ENCODE measurements at places on chromosomes 2 and 18.

DNA sequence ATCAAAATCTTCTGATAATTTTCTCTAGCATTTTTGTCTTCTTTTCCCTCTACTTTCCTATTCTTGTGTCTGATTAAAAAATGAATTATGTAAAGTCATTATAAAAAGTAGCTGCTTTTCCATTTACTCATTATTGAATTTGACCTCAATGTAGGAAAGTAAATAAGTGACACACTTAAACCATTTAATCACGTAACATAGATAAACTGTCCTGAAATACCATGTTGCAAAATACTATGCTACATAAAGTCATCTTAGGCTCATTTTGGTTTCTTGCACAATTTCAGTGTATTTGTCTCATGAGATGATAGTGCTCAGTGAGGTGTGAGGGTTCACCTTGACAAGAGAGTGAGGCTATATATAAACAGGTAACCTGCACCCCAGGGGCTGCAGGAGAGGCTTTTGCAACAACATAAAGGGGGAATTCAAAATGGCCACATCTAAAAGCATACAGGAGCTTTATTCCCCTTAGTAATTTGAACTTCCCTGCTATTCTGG, 502.7 kb downstream of the RNF144A start:
- no peak for DNase-seq

DNA sequence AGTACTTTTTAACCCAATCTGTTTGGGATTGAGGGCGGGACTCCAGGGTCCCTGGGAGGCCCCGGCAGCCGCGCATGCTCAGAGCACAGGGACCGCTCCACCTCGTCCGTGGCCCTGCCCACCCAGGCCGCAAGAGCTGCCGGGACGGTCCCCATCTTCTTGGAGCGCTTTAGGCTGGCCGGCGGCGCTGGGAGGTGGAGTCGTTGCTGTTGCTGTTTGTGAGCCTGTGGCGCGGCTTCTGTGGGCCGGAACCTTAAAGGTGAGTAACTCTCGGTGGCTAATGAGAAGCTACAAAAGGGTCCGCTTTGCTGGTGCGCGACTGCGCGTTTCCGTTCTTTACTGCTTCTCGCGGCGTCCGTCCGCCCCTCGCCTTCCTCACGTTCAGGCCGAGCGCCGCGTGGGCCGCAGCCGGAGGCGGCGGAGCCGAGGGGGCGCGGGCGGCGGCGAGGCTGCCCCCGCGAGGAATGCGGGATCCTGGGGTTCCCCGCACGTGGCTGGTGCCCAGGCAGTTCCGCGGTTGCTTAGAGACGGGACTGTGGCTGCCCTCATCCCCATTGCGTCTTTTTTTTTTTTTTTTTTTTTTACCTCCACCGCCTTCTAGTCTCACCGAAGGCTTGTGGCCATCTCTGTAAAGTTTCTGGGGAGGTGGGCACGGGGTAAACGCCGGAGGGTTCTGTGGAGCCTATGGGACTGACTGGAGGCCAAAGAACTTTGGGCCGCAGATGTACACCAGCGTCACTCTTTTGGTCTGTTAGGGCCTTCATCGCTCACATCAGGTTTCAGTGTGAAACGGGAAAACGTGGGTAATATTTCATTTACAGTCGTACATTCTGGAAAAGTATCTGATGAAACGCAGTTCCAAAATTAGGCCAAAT, at the start of gene SSB:
Gene SSB (plus strand): TSS at position 154 of the 875 bp plus-strand sequence. CDS start 2,090 bp downstream, outside the sequence.
- DNase-seq = peak; percentile 86

- DNase-seq = no peak
Observed at GRCh38 chr2:194343167-194343566, 1313.9 kb upstream of the SLC39A10 start.

DNA sequence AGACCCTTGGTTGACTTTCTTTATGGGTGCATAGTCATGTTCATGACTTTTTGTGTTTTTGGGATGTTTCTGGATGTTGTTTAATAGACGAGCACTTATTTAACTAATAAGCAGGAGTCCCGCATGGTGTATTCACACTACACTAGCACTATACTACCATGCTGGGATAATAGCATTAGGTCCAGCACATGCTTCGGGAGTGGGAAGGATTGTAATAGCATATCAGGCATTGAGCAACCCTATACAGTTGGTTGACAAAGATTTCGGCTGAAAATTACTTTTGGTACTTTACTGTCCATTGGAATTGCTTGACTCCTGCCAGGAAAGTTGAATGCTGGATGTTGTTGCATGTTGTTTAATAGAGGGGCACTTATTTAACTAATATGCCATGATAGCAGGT, 2.8 kb downstream of the SH3RF3 start:
- DNase-seq = no peak

- no peak for DNase-seq
Observed at GRCh38 chr2:226483745-226484619, 315.6 kb downstream of the IRS1 start.

- no peak for DNase-seq
Observed at GRCh38 chr2:241629762-241630435, 7.1 kb downstream of the THAP4 start.

GRCh38 chr2:8954990-8955389, 48.5 kb downstream of the MBOAT2 start:
- no peak for DNase-seq

- DNase-seq = peak; percentile 85
Observed at GRCh38 chr18:13471971-13472628, 253.5 kb downstream of the LDLRAD4 start.

GRCh38 chr2:27370026-27370815, at the start of the genes EIF2B4 and SNX17:
EIF2B4 (minus strand) TSS chr2:27370338; CDS start chr2:27370314, 24 bp downstream.
SNX17 (plus strand) TSS chr2:27370616; CDS start chr2:27370744, 128 bp downstream.
- DNase-seq = peak; percentile 99

DNA sequence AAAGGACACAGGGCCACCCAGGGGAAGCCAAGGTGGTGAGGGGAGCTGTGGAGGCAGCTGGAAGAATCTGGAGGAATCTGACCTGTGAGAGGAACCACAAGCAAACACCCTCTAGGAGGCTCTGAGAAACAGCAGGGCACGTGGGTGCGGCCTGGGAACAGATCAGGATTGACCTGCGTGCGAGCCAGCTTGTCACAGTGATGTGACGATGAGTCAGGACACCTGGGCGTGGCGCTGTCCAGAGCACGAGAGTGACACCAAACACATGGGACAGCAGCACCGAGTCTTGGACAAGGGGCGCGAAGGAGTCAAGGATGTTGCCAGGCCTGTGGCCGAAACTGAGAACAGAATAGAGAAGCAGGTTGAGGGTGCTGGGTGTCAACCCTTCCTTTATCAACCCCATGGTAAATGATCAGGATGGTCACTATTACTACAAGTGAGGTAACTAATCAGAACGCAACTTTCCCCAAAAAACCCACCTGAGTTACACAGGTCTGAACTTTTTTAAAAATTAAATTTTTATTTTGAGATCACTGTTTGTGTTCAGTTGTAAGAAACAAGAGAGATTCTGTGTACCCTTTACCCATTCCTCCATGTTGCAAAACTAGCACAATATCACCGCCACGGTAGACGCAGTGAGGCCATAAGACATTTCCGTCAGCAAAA, 637 bp upstream of the SFT2D3 start:
- DNase-seq = peak; percentile 65

DNA sequence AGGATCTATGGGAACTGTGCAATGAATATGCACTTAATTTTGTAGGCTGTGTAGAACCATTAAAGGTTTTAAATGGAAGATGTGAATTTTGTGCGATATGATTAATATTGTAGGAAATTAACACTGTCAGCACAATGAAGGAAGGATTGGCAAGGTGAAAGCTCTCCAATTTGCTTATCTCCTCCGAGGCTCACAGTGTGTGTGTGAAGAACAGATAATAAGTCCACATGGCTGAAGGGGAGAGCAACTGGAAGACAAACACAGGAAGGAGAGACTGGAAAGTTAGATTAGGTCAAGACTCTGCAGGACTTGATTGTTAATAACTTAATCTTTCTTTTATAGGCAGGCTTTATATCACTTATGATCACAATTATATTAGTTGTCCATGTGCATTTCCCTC, 269.7 kb upstream of the VRK2 start:
- DNase-seq = no peak

DNA sequence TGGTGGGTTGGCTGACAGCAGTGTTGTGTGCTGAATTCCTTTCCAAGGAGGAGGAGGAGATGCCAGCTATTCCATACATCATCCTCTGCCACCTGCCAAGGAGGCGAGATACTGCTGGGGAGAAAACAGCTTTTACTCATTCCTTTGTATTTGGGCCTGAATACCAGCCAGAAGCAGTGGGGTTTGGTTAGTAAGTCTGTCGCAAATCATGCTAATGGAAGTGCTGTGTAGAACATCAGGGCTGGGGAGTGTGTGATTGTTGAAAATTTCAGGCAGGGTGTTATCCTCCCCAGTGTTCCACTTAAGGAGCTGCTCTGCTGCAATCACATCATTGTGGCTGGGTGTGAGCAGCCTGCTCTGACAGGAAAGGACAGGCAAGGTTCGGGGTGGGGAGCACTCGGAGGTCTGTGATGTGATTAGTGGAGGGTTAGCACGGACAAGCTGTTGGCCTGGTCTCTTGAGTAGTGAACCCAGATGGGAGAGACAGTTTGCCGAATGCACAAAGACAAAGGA, 128.2 kb upstream of the DLX2 start:
- no peak for DNase-seq

- no peak for DNase-seq
Observed at GRCh38 chr2:180554330-180554729, 426.1 kb upstream of the UBE2E3 start.

DNA sequence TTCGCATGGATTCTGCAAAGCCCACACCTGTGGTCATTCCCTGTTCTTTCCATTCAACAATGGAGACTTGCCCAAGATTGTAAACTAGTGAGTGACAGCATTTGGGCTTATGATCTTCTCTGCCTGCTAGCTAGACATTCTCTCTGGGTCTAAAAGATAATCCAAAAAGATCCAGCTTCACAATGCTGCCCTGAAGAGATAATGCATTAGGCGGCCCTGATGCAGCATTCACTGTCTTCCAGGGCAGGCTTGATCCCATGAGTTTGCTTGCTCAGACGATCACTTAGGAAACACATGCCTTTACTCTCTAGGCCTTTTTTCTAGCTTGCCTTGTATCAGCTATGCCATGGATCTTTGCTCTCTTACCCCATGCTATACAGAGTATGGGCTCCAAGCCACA, 196.1 kb downstream of the SETBP1 start:
- DNase-seq = no peak

- DNase-seq = no peak
Observed at GRCh38 chr2:213609570-213610170, 325.4 kb downstream of the SPAG16 start.

- DNase-seq = no peak
Observed at GRCh38 chr18:79608999-79609461, 70.6 kb upstream of the CTDP1 start.

DNA sequence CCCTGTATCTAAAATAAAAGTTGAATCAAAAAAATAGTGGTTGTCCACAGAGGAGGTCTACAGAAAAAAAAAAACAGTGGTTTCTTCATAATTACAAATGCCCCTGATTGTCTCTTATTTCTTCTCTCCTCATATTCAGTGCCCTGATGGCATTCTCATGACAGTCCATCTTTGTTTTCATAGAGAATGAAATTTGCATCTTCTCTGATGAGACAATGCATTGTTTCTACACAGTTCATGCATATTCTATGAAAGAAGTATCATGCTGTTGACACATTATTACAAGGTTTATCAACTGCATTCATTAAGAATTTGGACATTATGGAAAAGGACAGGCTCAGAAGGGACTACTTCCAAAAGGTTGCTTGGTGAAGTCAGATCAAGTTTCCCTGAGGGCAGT, 59.5 kb downstream of the LHCGR start:
- peak; percentile 96 for DNase-seq

DNA sequence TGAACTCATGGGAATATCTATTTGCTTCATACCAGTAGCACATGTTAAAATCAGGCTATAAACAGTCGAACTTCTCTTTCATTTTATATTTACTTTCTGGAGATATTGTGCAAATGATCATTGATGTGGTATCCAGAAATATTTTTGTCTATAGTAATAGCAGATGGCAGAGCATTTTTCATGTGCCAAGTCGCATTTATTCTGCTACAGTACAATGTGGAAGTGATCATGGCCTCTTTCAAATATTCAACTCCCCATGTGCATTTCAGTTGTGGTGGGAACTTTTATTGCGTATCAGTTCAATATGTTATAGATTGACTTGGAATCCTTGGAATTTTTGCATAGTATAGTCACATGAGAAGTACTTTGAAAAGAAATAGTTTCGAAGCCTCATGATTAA, 57.4 kb downstream of the RHBDD1 start:
- no peak for DNase-seq

GRCh38 chr18:24611075-24611474, 150.6 kb downstream of the HRH4 start:
- DNase-seq = no peak

- no peak for DNase-seq
Observed at GRCh38 chr2:60527762-60528161, 25.7 kb downstream of the BCL11A start.

GRCh38 chr2:54555318-54555837, 99.3 kb downstream of the SPTBN1 start:
- DNase-seq = no peak

DNA sequence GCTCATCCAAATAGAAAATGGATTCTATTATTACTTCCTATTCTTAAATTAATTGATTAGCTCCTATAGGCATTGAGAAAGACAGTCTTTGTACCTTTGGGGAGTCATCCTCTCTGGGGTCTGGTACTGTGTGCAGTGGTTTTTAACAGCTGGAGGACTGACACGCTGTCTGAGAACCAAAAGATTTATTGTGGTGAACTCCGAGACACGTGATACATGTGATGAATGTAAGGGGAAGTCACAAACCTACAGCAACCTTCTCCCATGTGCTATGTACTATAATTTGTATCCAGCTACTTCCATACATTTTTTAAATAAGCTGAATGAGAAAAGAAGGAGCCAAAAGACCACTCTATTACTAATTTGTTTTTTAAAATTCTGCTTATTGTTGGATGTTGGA, 133.7 kb downstream of the GALNT3 start:
- no peak for DNase-seq

DNA sequence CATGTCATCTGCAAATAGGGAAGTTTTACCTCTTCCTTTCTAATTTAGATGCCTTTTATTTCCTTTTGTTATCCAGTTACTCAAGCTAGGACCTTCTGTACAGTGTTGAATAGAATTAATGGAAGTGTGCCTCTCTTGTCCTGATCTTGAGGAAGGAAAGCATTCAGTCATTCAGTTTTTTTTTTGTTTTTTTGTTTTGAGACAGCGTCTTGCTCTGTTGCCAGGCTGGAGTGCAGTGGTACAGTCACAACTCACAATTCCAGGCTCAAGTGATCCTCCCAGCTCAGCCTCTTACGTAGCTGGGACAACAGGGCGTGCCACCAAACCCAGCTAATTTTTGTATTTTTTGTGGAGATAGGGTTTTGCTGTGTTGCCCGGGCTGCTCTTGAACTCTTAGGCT, 203.9 kb upstream of the ALPP start:
- DNase-seq = no peak

- no peak for DNase-seq
Observed at GRCh38 chr2:144948205-144948855, 428.4 kb upstream of the ZEB2 start.

DNA sequence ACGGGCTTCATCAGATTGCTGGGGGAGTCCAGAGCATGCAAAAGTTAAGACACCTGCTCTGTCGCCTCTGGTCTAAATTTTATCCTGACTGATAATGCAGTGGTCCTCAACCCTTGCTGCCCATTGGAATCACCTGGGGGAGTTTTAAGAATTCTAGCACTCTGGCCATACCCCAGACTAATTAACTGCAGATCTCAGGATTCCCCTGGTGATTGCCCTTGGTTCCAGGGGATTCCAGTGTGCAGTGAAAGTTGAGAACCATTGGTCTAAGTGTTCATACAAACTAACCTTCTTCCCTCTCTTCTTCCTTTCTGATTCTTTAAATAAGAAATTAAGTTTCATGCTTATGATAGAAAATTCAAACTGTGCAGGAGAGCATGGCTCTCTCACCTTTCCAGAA, 105.7 kb upstream of the MGAT5 start:
- DNase-seq = no peak
